ENCODE measurements at places on chromosomes 12 and 14.

DNA sequence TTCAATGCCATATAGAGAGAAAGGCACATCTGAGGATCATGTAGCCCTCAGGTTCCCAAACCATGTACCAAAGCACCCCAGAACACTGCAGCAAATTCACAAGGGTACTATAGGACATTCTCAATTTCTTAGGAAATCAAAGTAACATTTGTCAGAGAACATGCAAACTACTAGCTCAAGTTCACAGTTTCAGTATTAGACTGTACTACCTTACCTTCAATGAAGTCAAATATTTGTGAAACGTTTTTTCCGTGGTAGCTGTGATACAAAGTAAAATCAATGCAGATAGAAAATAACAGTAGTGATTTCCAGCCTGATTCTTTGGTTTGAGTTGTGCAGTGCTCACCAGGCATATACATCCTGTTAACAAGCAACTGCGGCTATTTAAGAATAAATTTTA, 197.1 kb downstream of the MED13L start:
- no peak for DNase-seq

GRCh38 chr12:3257411-3257810, 180.2 kb downstream of the TSPAN9 start:
- no peak for DNase-seq

- no peak for DNase-seq
Observed at GRCh38 chr14:53461858-53462257, 308.7 kb upstream of the DDHD1 start.

- peak; percentile 62 for DNase-seq
Observed at GRCh38 chr14:88189417-88190191, 133.5 kb downstream of the KCNK10 start.

GRCh38 chr12:3274664-3275063, 197.5 kb downstream of the TSPAN9 start:
- no peak for DNase-seq

DNA sequence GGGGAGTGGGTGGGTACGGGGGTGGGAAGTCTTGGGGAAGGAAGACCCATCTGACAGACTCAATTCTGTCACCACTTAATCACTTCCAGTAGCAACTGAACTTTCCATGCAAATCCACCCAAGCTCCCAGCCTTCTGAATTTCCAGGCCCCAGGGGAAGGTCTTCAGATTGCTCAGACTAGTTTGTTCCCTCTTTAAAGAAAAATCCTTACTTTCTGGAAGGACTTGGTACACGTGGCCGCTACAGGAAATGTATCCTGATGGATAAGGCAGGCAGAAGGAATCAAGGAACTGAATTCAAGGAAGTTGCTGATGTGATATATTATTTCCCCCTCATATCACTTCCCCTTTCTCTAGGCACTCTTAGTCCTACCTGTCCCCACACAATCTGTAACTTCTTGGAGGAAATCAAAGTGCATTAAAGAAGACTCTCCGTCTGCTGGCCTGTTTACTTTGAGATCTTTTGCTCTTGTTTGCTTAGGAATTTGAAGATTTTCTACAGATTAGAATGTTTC, 6.4 kb downstream of the NFKBIA start:
- DNase-seq, result no peak

DNA sequence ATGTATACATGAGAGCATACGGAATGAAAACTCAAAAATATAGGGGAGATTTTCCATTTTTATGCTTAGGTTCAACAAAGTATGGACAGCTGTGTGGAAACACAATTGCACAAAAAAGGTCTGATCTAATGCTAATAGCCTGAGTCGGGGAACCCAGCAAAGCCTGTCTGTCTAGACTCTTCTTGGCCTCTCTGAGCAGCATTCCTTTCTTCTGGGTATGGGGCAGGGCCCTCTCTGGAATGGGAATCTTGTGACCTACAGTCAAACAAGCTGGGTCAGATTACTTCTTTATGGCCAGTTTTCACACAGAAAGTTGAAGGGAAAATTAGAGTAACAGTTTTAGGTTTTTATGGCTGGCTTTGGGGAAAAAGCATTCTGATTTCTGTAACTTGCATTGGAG, 534.0 kb upstream of the LMO3 start:
- DNase-seq, result no peak

DNA sequence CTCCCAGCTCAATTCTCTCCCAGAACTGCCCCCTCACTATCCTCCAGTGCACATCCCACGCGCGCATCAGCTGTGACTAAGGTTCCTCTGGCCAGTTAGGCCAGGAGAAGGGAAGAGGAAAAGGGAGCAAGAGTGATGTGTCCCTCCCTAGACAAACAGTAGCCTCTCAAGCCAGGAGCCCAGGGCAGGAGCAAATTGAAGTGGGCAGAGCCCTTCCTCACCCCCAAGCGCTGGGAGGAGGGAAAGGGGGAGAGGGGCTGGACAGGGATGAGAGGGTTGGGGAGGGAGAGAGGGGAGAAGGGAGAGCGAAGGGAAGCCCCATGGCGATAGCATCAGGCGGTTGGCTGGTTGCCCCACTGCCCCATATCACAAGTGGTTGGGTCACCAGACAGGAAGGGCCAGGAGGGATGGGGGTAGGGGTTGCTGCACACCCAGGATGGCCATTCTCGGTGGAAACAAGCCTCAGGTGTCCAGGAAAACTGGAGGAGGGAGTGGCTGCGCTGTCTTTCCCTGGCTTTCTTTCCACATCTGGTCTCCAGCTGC, 1.1 kb downstream of the CD63 start:
- DNase-seq, result no peak

DNA sequence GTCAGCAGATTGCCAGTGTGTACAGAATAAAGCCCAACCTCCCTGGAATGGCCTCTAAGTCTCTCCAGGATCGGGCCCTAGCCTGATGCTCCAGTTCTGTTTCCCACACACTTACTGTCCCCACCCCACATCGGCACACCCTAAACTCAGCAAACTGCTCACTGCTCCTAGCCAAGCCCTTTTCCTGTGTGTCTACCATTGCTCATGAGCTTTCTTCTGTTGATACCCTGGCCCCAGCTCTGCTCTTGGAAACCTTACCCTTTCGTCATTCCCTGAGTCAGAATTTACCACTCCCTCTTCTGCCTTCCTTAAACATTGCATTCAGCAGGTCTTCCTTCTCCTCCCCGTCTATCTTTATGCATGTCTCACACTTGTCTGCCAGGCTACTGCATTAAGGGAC, 158.9 kb downstream of the TMX1 start:
- no peak for DNase-seq

- no peak for DNase-seq
Observed at GRCh38 chr12:104333692-104334255, 30.2 kb downstream of the EID3 start.

GRCh38 chr12:49503674-49504180, 35.1 kb upstream of the KCNH3 start:
- no peak for DNase-seq

- DNase-seq, result no peak
Observed at GRCh38 chr14:60753264-60754119, 18.9 kb downstream of the MNAT1 start.

- no peak for DNase-seq
Observed at GRCh38 chr12:112115259-112116045, 6.9 kb upstream of the NAA25 start.

GRCh38 chr12:17841496-17841895, 248.5 kb downstream of the RERGL start:
- no peak for DNase-seq

DNA sequence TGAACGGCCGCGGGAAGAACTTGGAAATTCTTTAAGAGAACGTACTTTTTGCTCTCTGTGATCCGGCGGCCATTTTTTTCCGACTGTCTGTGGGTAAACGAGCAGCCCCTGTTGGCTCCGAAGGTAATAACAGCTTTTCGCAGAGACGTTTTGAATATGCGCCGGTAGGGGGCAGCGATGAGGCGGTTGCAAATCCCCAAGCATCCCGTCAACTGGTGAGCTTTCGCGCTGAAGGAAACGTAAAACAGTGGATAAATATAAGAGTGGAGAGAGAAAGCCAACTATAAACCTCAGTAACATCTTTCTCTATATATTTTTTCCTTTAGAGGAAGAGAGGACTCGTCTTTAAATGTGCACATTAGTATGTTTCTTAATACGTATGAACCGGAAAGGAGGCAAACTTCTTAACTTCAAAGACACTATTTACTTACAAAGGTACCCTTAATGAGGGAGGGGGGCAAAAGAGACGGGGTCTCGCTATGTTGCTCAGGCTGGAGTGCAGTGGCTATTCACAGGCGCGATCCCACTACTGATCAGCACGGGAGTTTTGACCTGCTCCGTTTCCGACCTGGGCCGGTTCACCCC, 9.6 kb upstream of the NEMF start:
- DNase-seq, result peak; percentile 56

DNA sequence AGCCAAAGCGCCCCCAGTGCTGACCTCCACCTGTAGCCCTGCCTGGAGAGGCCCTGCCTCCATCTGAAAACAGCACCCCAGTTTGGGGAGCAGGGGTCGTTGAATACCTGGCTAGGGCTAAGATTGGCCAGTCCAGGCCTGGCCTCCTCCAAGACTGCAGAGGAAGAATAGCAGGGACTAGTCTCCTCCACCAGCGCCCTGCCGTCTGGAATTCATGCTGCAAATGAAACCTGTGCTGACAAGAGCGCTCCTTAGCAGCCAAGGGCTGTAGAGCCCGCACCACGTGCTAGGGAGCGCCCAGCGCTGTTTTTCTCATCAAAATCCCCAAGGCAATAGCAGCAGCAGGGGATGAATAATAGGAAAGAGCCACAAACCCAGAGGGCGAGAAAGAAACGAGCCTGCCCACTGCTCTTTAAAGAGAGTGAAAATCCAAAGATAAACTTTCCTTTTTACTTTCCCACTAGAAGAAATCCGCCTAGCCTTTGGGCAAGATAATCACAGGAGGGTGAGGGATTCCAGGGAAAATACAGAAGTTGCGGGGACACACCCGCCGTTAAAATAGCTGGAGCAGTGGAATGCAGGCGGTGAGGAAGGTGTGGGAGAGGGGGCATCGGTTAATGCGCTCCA, 3.3 kb downstream of the COL2A1 start:
- DNase-seq, result peak; percentile 73

- no peak for DNase-seq
Observed at GRCh38 chr14:63793376-63793775, 59.4 kb upstream of the SYNE2 start.

- DNase-seq, result no peak
Observed at GRCh38 chr12:58046271-58046670, 104.9 kb downstream of the ATP23 start.

- DNase-seq, result no peak
Observed at GRCh38 chr12:88889326-88890110, 309.2 kb upstream of the KITLG start.

GRCh38 chr12:118694128-118694775, 287.1 kb upstream of the SRRM4 start:
- no peak for DNase-seq

GRCh38 chr14:101719708-101720107, 41.8 kb upstream of the PPP2R5C start:
- DNase-seq, result no peak

- DNase-seq, result no peak
Observed at GRCh38 chr12:53740130-53740491, 11.7 kb downstream of the CISTR start.

DNA sequence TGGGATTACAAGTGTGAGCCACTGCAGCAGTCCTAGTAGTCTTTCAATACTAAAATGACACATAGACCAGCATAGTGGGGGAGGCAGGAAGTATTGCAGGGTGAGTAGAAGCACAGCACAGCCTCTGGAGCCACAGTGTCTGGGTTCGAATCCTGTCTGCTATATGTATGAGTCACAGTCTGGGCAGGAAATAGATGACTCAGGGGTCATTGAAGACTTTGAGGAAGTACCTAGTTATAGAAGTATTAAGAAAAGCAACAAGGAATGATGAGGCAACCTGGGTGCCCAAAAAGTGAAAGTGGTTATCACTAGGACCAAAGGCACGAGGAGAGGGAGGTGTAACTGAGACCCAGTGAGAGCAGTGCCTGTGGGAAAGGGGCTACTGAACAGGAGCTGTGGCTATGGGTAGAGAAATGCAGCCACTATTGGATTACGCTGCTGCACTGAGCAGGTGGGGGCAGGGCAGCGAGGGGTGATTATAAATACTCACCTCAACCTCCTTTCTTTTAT, 124.0 kb downstream of the PDE3A start:
- DNase-seq, result no peak

DNA sequence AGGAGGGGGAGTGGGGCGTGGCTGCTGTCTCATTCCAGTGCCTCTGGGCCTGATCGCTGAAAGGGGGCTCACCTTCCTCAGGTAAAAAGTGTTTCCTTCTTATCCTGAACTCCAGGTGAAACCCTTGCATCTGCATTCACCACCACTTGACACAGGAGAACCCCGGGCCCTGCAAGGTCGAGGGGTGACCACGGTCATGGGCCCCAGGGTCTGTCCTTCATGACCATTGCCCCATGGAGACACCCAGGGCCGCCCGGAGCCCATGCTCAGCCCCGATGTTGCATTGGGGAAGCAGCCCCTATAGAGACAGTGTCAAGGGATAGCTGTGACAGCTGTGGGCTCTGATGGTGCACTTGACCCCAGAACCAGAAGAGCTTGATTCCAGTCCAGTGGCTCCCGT, 34.4 kb upstream of the DYNC1H1 start:
- no peak for DNase-seq

- DNase-seq, result no peak
Observed at GRCh38 chr12:70246580-70246979, 3.3 kb downstream of the CNOT2 start.

DNA sequence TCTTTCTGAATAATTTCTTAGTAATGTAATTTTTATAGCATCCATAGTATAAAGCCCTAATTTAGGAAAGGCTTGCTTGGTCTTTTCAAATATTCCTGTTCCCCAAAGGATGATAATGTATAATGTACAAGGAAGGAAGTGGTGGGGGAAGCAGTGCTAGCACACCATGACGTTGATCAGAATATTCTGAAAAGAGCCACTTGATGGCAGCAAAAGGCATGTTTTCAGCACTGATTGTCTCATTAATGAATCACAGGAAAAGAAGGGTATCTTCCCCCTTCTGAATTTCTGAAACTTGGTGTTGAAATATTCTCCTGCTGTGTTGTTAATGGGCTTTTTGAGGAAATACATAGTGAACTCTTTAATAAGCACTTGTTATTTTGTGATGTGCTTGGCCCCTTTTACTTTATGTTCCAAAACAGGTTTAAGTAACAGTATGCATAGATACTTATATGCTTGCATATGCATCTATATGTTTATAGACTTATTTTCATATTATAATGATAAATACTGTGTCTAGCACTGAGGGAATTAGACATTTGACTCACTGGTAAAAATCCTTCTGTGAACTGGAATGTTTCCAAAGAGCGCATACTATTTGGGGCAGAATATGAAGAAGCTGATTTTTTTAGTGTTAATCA, 122.0 kb downstream of the TMEM117 start:
- peak; percentile 46 for DNase-seq

DNA sequence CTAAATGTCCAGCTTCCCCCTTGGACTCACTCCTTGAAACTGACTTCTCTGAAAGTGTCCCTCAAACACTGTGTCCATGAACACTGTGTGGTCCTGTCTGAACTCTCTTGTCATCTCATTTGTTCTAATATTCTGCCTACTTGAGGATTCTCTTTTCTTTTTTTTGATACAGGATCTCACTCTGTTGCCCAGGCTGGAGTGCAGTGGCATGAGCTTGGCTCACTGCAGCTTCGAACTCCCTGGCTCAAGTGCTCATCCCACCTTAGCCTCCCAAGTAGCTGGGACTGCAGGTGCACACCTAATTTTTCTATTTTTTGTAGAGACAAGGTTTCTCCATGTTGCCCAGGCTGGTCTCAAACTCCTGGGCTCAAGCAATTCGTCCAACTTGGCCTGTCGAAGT, 4.9 kb upstream of the HEBP1 start:
- no peak for DNase-seq

Measured in HEK293T (cell line).